ENCODE measurements at places on chromosomes 2 and 18.

DNA sequence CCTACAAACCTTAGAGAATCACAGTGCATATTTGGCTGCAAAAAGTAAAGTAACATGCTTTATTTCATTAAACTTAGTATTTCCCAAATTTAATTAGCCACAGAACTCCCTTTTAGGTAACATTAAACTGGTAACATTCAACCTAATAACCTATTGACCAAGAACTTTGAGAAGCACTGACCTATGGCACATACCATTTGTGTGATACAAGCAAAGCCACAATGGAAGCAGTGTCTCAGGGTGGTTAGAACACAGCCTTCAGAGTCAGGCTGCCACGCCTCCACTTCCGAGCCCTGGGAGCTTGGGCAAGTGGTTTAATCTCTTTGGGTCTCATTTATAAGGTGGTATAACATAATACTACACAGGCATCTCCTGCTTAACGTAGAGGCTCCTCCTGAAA, 301.4 kb downstream of the PDE11A start:
- no peak for DNase-seq

DNA sequence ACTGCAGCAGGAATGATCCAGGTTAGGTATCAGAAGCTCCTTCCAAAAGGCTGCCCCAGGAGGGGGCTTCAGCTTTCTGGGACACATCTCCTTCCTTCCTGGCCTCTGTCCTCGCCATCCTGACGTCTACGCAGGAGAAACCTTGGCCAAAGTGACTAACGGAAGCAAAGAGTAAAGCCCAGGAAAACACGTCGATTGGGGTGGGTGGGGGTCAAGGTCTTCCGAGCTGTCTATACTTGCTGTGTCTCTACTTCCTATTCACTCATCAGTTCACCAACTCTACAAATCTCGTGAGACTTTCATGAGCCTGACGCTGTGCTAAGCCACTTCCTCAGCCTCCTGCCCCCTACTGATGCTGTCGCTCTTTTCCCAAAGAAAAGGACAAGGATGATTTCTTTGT, 212.6 kb downstream of the TNS1 start:
- DNase-seq = no peak

DNA sequence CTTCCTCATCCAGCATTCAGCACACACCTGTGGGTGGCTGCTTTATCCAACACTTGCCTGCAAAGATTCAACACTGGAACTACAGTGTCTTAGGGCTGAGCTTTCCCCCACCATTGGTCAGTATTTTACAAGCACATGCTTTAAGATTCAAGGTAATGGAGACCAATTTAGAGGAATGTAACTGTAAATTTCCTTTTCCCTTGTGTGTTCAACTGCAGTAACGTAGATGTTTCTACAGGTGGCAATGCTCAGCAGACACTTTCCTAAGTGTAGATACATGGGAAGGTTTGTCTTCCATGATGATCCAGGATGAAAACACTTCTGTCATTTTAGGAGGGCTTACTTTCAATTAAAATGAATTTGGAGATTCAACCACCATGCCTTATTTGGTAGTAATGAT, 143.6 kb upstream of the PXDN start:
- DNase-seq = no peak

DNA sequence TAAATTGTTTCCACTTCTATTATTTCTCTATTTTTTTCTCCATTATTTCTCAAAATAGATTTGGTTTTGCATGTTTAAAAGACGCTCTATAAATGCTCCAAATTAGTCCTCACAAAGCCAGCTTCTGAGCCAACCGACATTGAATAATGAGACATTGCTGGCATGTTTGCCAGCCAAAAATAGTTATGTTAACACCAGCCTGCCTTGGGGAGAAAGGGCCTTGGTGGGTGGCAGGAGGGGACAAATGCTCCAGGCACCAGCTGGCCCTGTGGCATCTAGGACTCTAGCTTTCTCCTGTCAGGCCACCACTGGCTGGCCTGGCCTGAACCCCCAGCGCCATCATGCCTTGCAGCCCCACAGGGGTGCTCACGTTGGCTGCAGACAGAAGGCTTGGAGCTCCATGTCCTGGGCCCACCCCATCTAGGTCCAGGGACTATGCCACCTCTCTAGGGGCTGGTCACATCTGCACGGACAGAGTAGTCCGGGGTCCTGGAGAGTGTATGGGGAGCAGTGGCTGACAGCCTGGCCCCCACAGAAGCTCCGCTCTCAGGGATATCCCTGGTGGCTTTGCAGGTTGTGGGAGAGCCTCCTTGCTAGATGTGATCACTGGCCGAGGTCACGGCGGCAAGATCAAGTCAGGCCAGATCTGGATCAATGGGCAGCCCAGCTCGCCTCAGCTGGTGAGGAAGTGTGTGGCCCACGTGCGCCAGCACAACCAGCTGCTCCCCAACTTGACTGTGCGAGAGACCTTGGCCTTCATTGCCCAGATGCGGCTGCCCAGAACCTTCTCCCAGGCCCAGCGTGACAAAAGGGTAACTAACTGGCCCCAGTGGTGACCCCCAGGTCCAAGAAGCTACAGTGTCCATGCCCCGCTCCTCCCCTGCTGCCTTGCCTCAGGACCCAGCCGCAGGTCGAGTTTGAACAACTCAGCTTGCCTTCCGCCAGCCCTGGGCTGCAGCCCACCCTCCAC, 12.5 kb downstream of the ABCG8 start:
- no peak for DNase-seq

DNA sequence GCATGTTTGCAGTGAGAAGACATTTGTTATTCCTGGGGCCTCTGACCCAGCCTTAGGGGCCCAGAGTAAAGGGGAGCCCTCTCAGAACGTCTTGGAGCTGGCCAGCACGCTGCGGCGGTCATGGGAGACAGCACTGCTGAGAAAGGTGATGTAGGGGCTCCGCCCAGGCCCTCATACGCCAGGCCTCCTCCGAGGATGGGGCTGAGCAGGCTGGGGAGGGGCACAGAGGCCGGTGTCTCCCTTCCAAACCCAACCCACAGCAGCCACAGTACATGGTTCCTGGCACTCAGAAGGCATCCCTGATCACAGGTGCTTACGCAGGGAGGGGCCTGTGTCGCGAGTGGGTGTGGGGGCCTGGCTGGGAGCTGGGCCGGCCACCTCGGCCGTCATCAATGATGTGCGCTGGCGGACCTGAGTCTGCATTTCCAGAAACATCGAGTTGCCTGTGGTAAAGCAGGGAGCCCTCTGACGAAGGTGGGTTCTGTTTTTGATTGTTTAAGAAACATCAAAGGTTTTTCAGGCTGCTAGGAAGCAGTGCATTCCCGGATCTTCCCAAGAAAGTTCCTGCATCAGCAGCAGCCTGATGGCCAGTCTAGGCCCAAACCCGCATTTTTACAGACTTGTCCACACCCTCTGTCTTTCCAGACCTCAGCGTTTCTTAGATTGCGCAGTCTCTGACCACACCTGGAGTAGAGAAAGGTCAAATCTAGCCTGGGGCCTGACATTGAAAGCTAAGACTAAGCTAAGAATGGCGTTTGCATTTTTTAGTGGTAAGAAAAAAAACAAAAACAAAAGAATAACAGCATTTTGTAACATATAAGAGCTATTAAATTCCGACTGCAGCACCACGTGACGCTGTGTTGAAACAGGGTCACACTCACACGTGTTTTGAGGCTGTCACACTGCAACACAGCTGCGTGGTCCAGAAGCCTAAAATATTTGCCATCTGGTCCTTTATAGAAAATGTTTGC, 51.2 kb upstream of the PXDN start:
- DNase-seq = no peak

GRCh38 chr18:45687621-45688020, 36.4 kb upstream of the SLC14A1 start:
- no peak for DNase-seq

DNA sequence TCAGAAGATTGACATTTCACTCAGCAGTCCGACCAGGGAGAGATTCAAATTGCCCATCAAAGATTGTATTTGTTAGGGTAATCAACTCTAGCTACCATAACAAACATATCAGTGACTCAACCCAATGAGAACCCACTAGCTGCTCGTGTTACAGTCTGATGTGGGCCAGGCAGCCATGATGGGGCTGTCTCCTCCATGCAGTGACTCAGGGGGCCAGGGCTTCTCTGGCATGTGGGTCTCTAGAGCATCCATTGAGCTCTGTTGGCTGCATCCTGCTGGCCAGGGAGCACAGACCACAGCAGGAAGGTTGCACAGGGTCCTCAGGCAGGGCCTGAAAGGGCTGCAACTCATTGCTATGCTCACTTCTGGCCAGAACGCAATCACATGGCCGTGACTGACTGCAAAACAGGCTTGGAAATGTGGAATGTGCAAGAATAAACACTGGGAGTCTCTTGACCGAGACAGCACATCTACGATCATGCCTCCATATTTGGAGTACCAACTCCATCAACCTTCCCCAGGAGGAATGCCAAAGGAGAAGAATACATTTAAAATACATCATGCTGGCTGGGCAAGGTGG, 216.8 kb downstream of the EIPR1 start:
- DNase-seq = no peak

- DNase-seq = no peak
These were observed 25.0 kb upstream of the CXXC1 start for GRCh38 chr18:50312296-50313030.

- DNase-seq = no peak
These were observed 66.5 kb downstream of the VWA3B start for GRCh38 chr2:98153481-98153880.

- no peak for DNase-seq
These were observed 48.4 kb upstream of the CPO start for GRCh38 chr2:206890926-206891325.

DNA sequence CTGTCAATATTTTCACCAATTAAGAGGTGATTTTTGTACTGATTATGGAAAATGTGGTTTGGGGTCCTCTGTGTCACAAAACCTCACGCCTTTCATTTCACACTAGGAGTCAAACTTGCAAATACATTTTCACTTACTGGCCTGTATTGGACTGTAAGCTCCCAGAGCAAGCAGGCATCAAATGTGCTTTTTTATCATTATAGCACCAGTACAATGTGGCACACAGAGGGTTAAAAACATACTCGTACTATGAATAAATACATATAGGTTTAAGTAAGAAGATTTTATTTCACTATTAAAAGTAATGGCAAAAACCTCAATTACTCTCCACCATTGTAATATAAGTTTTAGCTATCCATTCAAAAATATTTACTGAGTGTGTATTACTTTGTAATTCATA, 56.7 kb downstream of the ABCB11 start:
- no peak for DNase-seq

DNA sequence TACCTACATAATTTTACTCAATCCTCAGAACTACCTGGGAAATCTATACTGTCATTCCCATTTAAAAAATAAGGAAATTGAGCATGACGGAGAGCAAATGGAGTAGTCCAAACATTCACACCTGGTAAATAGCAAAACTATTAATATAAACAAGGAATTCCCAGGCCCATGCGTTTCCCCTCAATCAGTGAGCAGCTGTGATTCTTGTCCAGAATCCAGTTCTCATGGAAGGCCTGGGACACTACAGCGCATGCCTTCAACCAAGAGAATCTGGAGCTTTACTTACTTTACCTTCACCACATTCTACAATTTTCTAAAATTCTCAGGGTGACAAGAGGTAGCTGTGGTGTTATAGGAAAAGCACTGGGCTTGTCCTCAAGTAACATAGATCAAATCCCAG, 259.0 kb downstream of the LRATD1 start:
- DNase-seq = no peak

DNA sequence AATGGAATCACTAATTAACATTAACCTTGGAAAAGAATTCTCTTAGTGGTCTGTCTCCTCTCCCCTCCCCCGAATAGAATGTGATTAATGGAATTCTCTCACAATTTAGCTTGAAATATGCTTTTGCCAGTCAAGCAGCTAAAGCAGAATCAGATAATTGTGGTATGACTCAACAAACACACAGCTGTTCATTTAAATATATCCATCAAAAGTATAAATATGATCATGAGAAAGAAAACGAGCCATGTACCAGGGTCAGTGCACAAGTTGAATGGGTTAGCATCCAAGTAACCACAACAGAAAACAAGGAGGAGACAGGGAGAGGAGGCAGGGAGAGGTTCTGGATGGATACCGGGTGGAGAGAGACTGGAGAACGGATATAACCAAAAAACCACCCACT, 66.9 kb downstream of the ACVR1 start:
- DNase-seq = no peak

DNA sequence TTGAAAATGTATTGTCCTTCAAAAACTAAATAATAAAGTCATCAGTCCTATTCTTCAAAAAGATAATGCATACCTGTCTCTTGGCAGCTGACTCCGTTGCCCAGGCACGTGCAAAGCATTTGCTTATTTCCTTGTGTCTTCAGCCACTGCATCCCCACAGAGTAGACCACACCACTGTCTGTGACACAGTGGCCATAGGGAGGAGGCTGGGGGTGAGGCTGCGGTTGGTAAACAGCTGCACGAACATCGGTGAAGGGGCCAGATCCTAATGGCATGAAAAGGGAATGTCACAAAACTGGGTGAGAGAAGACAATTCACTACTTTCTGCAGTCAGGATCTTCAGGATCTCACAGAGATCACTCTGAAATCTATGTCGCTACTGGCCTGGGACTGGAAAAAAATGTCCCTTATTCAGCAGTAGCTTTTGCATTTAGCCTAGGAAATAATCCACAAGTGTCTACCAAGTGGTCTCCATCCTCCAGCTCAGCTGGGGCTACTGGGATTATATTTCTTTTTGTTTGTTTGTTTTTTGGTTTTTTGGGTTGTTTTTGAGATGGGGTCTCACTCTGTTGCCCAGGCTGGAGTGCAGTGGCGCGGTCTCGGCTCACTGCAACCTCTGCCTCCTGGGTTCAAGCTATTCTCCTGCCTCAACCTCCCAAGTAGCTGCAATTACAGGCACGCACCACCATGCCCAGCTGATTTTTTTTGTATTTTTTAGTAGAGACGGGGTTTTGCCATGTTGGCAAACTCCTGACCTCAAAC, 10.7 kb downstream of the FN1 start:
- DNase-seq = no peak

DNA sequence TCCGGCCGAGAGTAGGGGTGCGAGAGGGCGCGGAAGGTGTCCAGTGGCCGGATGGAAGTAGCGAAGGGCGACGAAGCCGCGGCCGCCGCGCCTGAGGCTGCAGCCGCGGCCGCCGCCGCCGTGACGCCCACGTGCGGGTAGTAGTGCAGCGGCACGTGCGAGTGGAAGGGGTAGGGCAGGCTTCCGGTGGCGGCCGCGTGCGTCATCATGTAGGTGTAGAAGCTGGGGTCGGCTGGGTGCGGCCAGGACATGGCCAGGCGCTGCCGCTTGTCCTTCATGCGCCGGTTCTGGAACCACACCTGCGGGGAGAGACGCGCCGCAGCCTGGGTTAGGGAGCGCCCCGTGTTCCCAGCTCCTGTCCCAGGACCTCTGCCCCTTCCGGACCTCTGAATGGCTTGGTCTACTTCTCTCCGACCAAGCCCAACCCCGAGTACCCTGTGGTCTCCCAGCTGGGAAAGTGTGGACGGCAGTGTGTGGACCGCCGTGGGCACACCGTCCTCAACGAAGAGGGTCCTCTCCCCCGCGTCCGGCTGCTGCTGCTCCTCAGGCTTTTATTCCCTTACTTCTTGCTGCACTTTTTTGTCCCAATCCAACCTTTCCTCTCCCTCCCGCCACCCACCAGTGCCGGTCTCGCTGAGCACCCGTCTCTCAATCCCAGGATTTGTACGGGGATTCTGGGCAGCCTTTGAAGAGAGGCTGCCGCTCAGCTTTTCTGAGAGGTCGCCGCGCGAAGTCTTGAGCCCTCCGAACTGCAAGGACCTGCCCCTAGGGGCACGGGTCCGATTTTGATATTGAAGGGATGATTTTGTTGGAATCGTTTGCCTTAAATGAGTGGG, 3.0 kb downstream of the EVX2 start:
- DNase-seq = no peak

GRCh38 chr2:85415980-85416650, 2.4 kb upstream of the SH2D6 start:
- DNase-seq = no peak

GRCh38 chr2:189086250-189086649, 93.3 kb downstream of the COL5A2 start:
- no peak for DNase-seq

Measured in stimulated activated CD8-positive, alpha-beta memory T cell treated with anti-CD3 and anti-CD28 coated beads, Interleukin-4, amount 100 ng/mL, for 4 hours (primary cell).